ENCODE measurements at places on chromosomes 6 and 20. TPM values are rescaled to one million over a fixed set of nuclear protein-coding genes. Genes with fewer than 3 reads are reported as not detected.

GRCh38 chr6:45423824-45424450 is 46.2 kb upstream of the SUPT3H start:
- no peak for DNase-seq

DNA sequence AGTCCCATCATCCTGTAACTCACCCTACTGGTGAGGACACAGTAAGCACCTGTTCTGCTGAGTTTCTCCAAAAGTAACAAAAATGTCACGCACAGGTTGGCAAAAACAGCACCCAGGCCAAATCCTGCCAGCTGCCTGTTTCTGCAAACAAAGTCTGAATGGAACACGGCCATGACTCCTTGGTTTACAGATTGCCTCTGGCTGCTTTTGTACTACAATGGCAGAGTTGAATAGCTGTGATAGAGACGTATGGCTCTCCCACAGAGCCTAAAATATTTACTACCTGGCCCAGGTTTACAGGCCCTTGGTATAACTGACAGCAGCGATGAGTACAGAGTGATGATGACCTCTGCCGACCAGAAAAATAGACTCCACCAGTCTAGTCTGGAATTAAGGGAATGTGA is 52.6 kb downstream of the CNKSR3 start:
- DNase-seq: no peak

GRCh38 chr6:137092018-137092417 is 47.3 kb upstream of the IL20RA start:
- DNase-seq: no peak

GRCh38 chr6:110538416-110539160 is 62.2 kb upstream of the SLC22A16 start:
- DNase-seq: no peak

GRCh38 chr6:23380465-23380864 is 745.5 kb upstream of the NRSN1 start:
- DNase-seq: no peak

DNA sequence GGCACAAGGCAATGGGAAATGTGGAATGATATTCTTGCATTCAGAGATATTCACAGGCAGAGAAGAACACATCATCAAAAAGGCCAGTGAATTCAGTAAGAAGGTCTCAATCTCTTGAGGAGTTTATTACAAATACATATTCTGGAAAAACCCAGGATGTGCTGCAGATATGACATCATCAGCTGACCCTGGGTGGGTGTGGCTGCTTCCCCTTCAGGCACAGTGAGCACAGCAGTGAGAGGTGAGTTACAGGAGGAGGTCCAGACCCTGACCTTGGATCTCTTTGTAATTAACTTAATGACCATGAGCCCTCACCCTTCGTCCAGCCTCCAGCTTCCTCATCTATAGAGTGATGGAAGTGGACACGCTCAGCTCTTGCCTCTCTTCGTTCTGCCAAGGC is 147.5 kb upstream of the SYNDIG1 start:
- DNase-seq: no peak

- no peak for DNase-seq
These were observed 1371.5 kb downstream of the EPHA7 start for GRCh38 chr6:92047860-92048259.

DNA sequence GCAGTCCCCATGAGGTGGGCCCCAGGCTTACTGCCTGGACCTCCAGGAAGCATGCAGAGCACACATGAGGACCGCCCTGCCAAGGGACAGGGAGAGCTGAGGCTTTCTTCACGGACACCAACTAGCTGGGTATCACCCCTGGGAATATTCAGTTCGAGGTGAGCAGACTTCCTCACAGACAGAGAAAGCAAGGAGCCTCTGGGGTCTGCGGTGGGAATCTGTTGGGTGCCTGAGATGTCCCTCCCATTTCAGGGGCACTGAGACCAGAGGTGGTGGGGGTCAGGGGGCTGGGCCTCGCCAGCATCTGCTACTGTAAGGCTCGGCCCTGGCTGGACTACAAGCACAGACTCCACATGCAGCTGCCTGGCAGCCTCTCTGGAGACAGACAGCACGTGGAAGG is 74.3 kb upstream of the SYNDIG1 start:
- DNase-seq: no peak

GRCh38 chr6:29502597-29502996 is 14.8 kb upstream of the MAS1L start:
- DNase-seq: no peak

- no peak for DNase-seq
These were observed 411.8 kb downstream of the PREX1 start for GRCh38 chr20:48416002-48416401.

The GHRH gene
- polyA plus RNA-seq: not detected

Data from naive thymus-derived CD4-positive, alpha-beta T cell (primary cell).